ENCODE measurements at places on chromosomes 2 and 18.

- DNase-seq: no peak
These were observed 8.9 kb upstream of the GALNT1 start for GRCh38 chr18:35572644-35573043.

DNA sequence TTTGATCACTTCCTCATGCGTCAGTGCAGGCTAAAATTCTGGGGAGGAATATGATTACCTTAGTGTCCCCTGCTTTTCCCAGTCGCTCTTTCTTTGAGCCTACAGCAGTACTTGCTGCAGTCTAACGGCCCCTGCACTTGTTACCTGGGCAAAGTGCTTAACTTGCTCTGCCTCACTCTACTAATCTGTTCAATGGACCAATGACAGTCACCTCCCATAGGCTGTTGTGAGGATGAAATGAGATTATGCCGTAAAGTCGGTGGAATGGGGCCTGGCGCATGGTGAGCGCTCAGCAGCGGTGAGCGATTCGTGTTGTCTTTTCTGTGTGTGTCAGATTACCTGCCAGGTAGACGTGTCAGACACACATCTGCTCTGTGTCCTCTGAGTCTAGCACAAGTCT, 5.3 kb downstream of the TNS1 start:
- no peak for DNase-seq

DNA sequence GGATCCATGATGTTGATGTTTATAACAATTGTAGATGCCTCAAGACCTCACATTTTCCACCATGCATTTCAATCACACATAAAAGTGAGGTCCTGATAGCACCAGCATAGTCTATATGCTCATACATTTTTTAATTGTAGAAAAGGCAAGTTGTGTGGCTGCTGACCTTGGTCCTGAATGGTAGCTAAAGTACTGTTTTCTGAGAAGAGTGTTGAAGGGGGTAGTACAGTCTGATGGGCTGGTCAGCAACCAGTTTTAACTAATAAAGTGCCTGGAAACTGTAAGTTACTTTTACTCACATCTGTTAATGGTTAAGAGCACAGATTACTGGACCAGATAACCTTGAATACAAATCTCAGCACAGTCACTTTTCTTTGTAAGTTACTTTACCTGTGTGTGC, 15.9 kb downstream of the ZNF638 start:
- peak; percentile 18 for DNase-seq

- no peak for DNase-seq
These were observed 47.2 kb downstream of the SDC1 start for GRCh38 chr2:20177556-20178248.

GRCh38 chr18:8834881-8835280, 129.5 kb downstream of the MTCL1 start:
- DNase-seq: no peak

- no peak for DNase-seq
These were observed 23.3 kb downstream of the EPB41L5 start for GRCh38 chr2:120036145-120036544.

GRCh38 chr2:127508023-127508630, 18.2 kb downstream of the IWS1 start:
- no peak for DNase-seq

DNA sequence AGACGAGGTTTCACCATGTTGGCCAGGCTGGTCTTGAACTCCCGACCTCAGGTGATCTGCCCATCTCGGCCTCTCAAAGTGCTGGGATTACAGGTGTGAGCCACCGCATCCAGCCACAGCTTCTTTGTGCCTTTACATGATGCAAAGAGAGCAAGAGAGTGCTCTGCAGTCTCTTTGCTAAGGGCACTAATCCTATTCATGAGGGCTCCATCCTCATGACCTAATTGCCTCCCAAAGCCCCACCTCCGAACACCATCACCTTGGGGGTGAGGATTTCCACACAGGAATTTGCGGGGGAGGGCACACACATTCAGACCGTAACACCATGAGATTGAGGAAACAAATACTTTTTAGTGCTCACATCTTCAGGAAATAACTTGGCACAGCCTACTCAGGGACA, 91.8 kb downstream of the PDCL3 start:
- no peak for DNase-seq

GRCh38 chr2:210895132-210895531, 338.7 kb downstream of the CPS1 start:
- no peak for DNase-seq

- no peak for DNase-seq
These were observed 181.0 kb upstream of the ETAA1 start for GRCh38 chr2:67216103-67216502.

- DNase-seq: no peak
These were observed 30.6 kb downstream of the SLC3A1 start for GRCh38 chr2:44305882-44306281.

DNA sequence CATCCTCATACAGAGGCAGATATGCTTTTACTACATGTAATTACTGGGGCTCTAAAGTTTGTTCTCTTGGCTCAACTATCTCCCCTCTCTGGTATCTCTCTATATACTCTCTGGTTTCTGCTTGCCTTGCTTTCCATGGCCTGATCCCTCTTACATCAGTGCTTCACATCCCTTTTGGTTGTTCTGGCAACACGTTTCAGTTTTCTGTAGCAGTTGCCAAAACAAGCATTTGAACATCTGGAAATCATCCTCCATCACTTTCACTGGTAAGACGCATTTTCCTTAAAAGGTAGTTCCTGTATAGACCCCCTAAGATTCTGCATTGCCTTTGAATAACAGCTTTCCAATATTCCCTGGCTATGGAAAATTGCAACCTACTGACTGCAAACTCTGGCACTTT, 25.9 kb downstream of the COL5A2 start:
- no peak for DNase-seq

DNA sequence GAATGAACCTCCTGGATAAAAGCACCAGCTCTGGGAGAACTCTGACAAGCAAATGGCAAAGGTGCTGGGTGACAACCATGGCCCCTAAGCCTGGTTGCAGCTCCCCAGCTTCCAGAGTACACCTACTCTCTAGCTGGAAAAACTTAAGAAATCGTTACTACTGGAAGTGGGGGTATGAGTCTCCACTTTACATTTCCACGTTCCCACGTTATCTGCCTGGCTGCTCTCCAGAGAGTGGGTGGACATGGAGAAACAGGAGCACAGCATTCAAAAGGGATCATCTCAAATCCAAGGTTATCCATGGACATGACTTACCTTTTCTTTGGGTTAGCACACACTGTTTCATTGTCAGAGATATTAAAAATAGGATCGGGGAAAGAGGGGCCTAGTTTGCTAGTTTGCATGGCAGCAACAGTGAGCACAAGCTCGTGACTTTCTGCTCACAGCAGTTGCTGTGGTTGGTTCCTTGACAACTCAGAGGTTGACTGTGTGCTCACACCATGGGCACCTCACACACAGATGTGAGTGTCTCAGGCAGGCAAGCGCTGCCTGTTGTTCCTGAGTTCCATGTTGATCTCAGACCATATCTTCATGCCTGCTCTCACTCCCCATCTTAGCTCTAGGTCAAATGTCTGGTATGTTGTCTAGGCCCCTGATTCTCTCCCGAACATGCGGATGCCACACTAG, 32.5 kb downstream of the PTPN18 start:
- no peak for DNase-seq

- no peak for DNase-seq
These were observed 28.0 kb upstream of the PPP1R1C start for GRCh38 chr2:181957668-181958067.

DNA sequence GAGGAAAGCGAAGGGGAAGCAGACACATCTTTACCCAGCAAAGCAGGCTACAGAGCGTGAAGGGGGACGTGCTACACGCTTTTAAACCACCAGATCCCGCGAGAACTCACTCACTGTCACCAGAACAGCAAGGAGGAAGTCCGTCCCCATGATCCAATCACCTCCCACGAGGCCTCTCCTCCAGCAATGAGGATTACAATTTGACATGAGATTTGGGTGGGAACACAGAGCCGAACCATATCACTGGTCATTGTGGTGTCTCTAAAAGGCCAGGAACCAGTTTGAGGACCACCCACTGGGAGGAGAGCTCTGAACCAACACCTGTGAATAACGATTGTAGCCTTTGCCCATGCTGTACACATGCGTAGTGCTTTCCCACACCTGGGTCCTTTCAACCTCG, 116.6 kb upstream of the FAM136A start:
- no peak for DNase-seq

- DNase-seq: peak; percentile 7
These were observed 71.7 kb downstream of the PTRHD1 start for GRCh38 chr2:24721470-24721869.

DNA sequence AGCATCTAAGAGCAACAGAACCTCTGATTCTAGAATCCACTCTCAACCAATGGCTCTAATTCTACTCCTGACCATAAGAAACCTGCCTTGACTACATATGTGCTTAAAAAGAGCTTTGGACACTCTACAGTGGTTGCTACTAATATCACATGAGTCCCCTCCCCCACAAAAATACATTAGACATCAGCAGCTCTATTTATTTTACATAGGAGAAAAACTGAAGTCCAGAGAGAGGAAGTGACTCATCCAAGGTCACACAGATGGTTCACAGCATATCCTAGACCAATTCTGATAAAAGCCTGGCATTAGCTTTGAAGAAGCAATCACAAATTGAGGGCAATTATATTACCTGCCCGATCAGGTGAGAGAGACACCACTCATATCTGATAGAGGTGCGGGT, 49.8 kb downstream of the ALK start:
- no peak for DNase-seq
